ENCODE measurements at places on chromosomes 6 and 20.

DNA sequence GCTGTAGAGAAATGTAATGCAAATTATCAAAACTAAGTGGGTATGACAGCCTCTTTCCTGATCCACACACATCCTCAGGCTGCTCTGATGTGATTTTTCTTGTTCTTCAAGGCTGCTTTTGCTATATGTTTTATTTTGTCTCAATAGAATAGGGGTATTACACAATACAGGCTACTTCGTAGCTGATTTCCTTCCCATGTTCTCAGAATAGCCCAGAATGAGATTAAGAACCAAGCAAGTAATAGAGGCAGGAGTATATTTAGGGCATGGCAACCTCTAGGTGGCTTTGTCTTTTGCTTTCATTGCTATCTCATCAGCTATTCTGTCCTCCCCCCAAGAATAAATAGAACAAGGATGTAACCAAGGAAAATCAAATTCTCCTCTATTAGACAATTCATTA lies 241.8 kb downstream of the ALDH8A1 start:
- DNase-seq = no peak

DNA sequence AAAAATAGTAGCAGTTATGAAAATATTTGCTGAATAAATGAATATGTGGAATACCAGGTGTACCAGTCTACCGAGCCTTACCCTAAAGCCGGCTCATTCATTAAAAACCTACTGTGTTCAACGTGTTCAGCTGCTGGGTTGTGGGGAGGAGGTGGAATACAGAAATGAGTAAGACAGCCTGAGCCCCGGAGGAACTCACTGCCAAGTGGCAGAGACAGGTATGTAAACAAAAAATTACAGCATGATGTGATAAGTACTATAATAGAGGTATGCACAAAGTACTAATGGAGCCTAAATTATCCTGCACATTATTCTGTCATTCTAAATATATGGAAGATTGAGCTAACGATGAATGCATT lies 6.8 kb upstream of the ADTRP start:
- no peak for DNase-seq

- DNase-seq = no peak
Measured at GRCh38 chr20:24608926-24609667, 139.7 kb downstream of the SYNDIG1 start.

DNA sequence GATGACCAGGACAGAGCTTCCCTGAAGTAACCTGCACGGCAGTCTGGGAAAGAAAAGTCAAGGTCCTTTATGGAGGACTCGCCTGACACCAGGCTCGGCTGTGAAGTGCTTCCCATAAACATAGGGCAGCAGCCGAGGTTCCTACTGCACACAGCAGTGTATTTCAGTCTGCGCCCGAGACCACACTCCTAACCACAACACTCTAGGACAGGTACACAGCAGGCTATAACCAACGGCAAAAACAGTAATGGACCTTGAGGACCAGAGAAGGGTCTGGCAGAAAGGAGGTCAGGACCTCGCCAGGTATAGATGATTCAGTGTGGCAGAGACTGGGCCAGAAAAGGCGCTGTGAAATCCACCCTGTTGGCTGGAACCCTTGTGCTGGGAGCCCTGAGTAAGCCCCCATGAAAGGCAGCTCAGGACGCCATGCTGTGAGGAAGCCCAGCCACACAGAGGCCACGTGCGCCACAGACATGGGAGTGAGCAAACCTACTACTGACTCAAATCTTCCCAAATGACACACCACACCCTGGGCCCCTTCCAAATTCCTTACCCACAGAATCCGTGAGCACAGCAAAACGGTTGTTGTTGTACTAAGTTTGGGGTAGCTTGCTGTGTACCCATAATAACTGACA lies 129.6 kb upstream of the CST7 start:
- DNase-seq = no peak

GRCh38 chr20:7285918-7286556 lies 518.6 kb downstream of the BMP2 start:
- peak; percentile 5 for DNase-seq

GRCh38 chr20:25750765-25751696 lies 54.4 kb upstream of the ZNF337 start:
- no peak for DNase-seq

GRCh38 chr6:37667050-37667814 lies 30.5 kb downstream of the MDGA1 start:
- no peak for DNase-seq

- DNase-seq = no peak
Measured at GRCh38 chr6:23280437-23280836, 711.1 kb downstream of the HDGFL1 start.

DNA sequence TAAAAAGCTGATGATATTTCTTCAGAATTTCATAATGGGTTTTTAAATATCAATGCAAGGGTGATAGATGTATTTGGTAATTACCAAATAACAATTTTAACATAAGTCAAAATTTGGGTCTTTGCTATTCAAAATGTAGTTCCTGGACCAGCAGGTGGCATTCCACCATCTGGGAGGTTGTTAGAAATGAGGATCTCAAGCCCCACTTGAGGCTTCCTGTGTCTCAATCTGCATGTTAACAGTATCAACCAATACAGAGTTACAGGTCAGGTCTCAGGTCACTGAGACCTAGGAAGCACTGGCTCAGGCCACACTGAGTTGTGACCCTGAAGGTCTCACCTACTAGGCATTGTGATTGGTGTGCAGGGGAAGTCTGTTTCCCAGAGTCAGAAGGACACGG lies 57.2 kb upstream of the MTRF1L start:
- no peak for DNase-seq

GRCh38 chr20:48416002-48416401 lies 411.8 kb downstream of the PREX1 start:
- no peak for DNase-seq

- DNase-seq = no peak
Measured at GRCh38 chr20:47102629-47103028, 208.0 kb downstream of the EYA2 start.

GRCh38 chr6:6006006-6006427 lies 708 bp downstream of the NRN1 start:
- DNase-seq = no peak

- peak; percentile 57 for DNase-seq
Measured at GRCh38 chr6:43972913-43973300, 154.3 kb downstream of the MRPL14 start.

DNA sequence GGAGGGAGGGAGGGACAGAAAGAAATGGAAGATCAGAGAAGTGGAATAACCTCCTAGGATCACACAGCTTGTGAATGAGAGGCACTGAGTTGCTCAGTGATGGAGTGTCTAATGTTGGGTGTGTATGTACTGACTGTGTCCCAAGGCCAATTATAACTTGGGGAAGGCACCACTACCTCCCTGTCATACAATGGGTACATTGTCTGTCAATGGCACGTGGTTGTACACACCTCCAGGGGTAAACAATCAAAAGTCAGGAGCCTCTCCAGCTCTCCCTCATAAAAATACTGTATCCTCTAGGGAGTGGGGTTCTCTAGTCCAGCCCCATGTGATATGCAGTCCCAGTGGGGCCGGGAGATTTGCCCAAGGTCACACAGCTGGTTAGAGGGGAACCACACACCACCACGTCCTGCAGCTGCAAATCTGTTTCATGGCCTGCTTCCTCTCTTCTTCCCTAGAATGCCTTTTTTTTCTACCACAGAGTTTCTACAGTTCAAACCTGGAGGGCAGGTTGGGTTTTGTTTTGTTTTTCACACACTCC lies 112.5 kb downstream of the SNX5 start:
- DNase-seq = no peak

GRCh38 chr20:63119121-63119962 lies 96.6 kb downstream of the YTHDF1 start:
- no peak for DNase-seq

DNA sequence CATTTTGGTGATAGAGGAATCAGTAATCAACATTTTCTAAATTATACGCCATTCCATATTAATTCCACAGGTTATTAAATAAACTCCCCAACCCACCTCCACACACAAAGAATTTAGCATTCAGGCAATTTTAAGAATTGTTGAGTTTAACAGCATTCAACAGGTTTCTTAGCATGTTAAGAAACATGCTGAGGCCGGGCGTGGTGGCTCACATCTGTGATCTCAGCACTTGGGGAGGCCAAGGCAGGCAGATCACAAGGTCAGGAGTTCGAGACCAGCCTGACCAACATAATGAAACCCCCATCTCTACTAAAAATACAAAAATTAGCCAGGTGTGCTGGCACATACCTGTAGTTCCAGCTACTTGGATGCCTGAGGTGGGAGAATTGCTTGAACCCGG lies 64.0 kb upstream of the PHACTR2 start:
- DNase-seq = no peak

DNA sequence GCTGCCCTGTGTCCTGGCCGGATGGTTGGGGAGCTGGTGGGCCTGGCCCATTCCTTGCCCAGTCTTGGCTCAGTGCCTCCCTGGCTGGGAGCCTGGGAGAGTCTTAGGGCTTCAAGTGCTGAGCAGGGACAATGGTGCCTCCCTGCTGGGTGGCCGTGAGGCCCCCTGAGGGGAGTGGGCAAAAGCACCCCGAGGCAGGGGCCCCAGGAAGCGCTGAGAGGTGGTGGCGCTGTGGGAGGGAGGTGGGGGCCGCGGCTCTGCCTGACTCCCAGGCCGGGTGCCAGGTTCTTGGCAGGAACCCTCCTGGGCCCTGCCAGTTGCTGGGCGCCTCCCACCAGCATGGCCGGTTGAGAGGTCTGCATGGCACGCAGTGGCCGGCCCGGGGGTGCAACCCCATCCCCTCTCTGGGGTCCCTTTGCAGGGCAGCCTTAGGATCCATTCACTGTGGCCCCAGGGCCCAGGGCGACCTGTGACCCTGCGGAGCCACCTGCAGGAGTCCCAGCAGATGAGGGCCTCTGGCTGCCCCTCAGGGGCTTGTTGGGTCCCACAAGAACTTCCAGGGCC lies 9.2 kb upstream of the RPS21 start:
- no peak for DNase-seq

DNA sequence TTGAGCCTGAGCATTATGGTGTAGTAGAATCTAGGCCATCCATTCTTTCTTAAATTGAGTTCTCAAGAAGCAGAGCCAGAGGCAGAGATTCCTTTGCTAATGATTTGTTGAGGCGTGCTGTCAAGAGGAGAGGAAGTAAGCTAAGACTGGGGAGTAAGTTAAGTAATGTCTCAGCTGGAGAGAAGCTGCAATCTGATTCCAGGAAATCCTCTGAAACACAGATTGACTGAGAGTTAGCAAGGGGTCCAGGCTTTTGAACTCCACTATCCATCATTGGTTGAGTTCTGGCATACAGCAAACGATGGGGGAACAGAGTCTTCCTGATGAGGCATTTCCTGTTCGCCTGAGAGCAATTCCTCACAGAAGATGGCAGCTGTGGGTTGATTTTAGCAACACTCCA lies 207.4 kb upstream of the RAB32 start:
- no peak for DNase-seq

GRCh38 chr20:12653642-12654041 lies 355.1 kb upstream of the SPTLC3 start:
- no peak for DNase-seq

Data from H54 (cell line).